ENCODE measurements at places on chromosomes 3 and 15.

- no peak for DNase-seq
These were observed 104.5 kb downstream of the NLGN1 start for GRCh38 chr3:173501931-173502489.

GRCh38 chr15:87826119-87826747, 430.3 kb downstream of the NTRK3 start:
- no peak for DNase-seq

DNA sequence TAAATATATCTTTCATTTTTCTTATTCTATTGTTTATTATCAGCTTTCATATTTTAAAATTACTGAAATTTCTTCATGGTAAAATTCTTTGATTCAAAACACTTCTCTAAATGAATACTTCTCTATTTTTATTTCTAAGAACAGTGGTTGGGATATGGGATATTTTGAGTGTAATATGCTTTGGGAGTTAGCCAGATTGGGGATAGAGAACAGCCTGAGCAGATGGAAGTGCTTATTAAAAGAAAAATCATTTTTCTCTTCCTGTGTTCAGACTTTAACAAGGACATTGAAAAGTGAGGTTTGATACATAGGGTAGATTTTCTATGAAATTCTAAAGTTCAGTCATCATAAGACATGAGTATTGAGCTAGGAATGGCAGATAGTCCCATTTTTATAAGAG, 84.8 kb downstream of the COL6A5 start:
- no peak for DNase-seq

GRCh38 chr3:87268646-87269211, 7.7 kb downstream of the POU1F1 start:
- DNase-seq, result no peak

- DNase-seq, result no peak
These were observed 23.3 kb downstream of the IDH2 start for GRCh38 chr15:90078965-90079364.

GRCh38 chr3:7346364-7346763, 485.4 kb downstream of the GRM7 start:
- no peak for DNase-seq
